ENCODE measurements at places on chromosomes 2 and 18.

GRCh38 chr2:9547262-9547991 is 8.2 kb downstream of the ADAM17 start:
- DNase-seq = no peak

GRCh38 chr2:192286093-192286701 is 91.5 kb upstream of the TMEFF2 start:
- no peak for DNase-seq

- DNase-seq = no peak
These were observed 50.6 kb downstream of the RAPH1 start for GRCh38 chr2:203484266-203485112.

- no peak for DNase-seq
These were observed 178.5 kb downstream of the HAUS1 start for GRCh38 chr18:46282646-46283045.

DNA sequence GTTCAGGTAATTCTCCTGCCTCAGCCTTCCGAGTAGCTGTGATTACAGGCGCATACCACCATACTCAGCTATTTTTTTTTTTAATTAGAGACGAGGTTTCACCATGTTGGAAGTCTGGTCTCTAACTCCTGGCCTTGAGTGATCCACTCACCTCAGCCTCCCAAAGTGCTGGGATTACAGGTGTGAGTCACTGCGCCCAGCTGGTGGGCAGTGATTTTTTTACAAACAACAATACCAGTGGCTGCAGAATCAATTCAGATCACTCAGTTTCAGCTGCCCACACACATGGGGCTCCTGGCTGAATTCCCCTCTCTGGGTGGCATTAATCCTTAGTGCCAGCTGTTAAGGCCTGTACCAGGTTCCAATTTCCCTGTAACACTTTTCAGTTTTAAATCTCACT is 13.3 kb upstream of the CYRIA start:
- no peak for DNase-seq
